ENCODE measurements at places on chromosomes 7 and 10.

GRCh38 chr10:71223347-71224058, 11.1 kb downstream of the UNC5B start:
- DNase-seq, result no peak

- DNase-seq, result no peak
Measured at GRCh38 chr10:81534991-81535390, 340.0 kb upstream of the NRG3 start.

DNA sequence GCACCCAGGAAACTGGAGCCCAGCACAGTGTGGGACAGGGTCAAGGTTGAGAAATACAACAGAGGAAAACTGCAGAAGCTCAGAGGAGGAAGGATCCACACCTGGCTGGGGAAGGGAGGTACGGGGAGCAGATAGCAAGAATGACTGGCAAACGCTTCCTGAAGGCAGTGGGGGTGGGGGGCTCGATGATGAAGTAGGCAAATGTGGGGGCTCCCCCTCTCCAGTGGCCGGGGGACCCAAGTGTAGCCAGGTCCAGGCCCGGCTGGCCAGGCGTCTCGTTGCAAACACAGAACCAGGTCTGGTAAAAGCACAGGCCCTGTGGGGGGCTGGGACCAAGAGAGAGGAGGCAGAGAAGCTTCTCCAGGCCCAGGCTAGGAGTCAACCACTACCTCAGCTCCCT, 7.7 kb downstream of the CHST15 start:
- no peak for DNase-seq

- peak; percentile 57 for DNase-seq
Measured at GRCh38 chr10:91409869-91410637, at the start of gene HECTD2. TSS of gene HECTD2 (plus strand) at chr10:91410344. CDS start at chr10:91410439, 95 bp downstream.

DNA sequence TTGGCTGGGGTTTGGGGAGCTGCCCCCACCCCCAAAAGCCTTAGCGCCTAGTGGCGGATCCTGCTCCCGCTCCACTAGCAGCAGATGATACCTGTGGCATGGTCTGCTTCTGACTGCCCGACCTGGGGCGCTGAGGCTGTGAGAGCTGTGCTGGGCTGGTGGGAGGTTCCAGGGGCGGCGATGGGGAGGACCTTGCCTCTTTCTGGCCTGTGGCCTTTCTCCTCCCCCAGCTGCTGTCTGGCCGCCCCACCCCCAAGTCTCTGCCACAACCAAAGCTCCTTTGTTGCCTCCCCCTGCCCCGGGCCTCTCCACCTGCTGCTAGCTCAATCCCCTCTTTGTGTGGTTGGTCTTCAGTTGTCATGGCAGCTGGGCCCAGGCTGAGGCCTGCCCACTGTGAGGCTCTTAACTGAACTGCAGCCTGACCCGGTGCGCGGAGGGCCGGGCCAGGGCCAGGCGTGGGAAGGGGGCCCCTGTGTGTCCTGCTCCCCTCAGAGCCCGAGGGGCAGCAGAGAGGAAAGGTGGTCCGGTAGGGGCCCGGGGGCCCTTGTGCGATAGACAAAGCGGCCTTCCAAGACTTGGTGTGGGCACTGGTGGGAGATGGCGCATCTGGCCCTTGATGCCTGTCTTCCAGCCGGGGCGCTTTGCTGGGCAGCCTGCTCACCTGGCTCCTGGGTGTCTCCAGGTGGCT, 4.7 kb downstream of the ZNF775 start:
- DNase-seq, result no peak

GRCh38 chr7:85693326-85693725, 506.5 kb upstream of the SEMA3D start:
- no peak for DNase-seq

DNA sequence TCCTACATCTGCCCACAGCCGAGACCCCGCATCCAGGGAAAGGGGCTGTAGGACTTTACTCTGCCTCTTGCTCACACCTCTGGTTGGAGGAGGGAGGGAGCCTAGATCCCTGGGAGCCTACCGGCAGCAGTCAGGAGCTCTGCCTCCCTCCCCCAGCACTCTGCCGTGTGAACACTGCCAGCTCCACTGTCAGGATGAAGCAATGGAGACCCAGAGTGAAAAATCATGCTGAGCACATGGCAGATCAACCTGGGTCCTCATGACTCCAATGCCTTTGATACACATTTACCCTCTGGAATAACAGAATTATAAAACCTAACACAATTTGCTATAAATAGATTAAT, 477.7 kb downstream of the TNS3 start:
- DNase-seq, result no peak

GRCh38 chr10:44312401-44312800, 72.5 kb downstream of the CXCL12 start:
- no peak for DNase-seq

- DNase-seq, result no peak
Measured at GRCh38 chr7:108313086-108313485, 143.2 kb downstream of the NRCAM start.

- no peak for DNase-seq
Measured at GRCh38 chr10:14879928-14880193, 1.2 kb downstream of the SUV39H2 start.

- DNase-seq, result no peak
Measured at GRCh38 chr10:7048061-7048460, 362.8 kb downstream of the SFMBT2 start.

- peak; percentile 36 for DNase-seq
Measured at GRCh38 chr10:34994565-34995142, 95.5 kb downstream of the CUL2 start.

DNA sequence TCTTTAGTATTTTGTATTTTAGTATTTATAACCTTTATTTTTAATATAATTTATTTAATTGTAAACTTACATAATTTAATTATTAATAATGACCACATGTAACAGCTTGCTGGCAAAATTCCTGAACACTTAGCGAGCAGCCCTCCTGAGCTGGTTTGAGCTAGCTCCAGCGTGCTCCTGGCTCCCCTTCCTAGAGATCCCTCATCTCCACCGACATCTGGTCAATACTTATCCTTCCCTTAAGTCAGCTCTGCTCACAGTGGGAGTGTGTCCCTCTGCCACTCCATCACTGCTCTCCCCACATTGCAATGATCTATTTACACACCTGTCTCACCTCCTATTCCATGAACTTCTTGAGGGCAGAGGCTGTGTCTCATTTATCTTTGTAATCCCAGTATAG, 20.6 kb upstream of the TBXAS1 start:
- DNase-seq, result no peak

DNA sequence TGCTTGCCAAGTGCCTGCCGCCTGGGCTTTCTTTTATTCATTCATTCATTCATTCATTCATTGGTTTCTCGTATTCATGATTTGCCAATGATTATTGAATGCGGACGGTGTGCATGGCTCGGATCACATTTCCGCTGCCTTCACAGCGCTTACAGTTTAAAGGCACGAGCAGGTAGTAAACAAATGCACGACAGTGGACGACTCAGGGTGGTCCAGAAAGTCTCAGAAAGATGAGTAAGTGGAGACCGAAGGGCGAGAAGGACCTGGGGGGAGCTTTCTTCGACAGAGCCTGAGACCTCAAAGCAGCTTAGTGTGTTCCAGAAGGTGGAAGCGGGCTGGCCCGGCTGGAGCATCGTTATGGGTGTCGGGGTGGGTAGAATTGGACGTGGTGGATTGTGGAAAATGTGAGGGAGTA, 506 bp downstream of the MCM10 start:
- no peak for DNase-seq

- DNase-seq, result no peak
Measured at GRCh38 chr10:42650374-42650773, 12.0 kb upstream of the ZNF33B start.

DNA sequence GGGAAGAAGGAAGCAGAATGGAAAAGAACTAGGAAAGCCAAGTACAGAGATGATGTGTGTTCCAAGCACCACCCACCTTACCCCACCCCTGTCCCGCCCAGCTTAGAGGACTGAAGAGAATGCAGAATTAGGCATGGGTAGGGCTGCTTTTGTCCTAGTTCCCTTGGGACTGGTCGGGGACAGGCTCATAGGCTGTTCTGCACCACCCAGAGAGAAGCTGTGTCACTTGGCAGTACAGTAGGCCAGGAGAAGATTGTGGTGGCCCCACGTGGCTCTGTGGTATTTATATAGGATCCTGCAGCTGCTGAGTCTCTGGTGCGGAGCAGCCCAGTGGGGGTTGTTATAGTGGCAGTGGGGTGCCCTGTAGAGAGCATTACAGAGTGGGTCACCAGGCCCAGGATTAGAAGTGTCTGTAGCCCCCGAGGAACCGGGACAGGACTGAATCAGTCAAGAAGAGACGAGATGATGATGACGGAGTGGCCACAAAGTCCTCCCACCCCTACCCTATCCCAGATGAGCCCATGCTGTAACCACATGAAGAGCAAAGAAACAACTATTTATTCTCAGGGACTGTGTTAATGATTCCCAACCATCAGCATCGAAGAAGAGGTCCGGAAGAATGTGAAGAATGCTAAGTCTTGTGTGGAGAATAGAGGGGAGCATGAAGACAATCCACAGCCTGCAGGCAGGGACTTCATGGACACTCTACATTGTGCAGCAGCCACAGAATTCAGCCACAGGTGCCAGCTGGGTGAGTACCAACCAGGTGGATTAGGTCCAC, 88.9 kb downstream of the C1GALT1 start:
- DNase-seq, result no peak

DNA sequence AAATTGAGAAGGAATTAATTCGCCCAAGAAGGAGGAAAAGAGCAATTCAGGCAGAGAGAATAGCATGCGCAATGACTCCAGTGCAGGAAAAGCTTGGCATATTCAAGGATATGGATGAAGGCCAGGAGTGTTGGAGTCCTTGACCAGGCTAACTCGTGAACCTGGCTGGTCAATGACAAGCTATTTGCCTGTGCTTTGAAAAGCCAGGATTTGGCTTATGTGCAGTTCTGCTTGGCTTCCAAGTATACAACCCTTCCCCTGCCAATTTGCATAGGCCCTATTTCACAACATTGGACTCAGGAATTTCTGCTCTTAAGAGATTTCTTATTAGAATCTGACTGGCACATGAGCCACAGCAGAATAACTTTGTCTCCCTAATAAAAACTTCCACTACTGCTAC, 72.3 kb upstream of the SP8 start:
- no peak for DNase-seq

DNA sequence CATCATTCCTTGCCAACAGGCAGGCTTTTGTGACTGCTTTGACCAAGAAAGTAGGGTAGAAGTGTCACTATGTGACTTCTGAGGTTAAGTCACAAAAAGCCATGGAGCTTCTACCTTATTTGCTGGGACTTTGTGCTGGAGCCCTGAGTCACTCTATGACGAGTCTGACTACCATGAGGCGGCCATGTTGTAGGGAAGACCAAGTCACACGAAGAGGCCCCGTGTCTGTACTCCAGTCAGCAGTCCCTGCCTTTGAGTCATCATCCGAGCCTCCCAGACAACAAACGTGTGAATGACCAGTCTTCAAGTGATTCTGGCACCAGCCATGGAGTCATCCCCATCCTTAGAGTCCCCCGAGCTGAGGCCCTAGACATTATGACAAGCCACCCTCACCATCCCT, 3.5 kb upstream of the MYL10 start:
- no peak for DNase-seq

- no peak for DNase-seq
Measured at GRCh38 chr10:103627111-103627892, 133.8 kb downstream of the NEURL1 start.

DNA sequence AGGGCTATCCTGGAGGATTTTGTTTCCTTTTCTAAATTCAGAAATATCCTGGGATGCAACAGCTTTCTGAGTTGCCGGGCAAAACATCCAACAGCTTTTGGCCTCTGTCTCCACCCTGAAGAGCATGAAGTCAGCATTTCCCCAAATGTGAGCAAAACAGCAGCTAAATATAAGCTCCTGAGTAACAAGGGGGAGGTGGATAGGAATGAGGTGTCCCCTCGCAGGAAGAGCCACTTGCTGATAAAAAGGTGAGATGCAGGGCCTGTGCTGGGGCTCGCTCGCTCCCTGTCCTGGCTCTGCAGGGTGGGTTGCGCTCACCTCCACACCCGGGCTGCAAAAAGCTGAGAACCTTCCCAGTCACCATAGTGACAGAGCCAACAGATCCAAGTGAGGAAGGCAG, 264.3 kb downstream of the ZEB1 start:
- no peak for DNase-seq

DNA sequence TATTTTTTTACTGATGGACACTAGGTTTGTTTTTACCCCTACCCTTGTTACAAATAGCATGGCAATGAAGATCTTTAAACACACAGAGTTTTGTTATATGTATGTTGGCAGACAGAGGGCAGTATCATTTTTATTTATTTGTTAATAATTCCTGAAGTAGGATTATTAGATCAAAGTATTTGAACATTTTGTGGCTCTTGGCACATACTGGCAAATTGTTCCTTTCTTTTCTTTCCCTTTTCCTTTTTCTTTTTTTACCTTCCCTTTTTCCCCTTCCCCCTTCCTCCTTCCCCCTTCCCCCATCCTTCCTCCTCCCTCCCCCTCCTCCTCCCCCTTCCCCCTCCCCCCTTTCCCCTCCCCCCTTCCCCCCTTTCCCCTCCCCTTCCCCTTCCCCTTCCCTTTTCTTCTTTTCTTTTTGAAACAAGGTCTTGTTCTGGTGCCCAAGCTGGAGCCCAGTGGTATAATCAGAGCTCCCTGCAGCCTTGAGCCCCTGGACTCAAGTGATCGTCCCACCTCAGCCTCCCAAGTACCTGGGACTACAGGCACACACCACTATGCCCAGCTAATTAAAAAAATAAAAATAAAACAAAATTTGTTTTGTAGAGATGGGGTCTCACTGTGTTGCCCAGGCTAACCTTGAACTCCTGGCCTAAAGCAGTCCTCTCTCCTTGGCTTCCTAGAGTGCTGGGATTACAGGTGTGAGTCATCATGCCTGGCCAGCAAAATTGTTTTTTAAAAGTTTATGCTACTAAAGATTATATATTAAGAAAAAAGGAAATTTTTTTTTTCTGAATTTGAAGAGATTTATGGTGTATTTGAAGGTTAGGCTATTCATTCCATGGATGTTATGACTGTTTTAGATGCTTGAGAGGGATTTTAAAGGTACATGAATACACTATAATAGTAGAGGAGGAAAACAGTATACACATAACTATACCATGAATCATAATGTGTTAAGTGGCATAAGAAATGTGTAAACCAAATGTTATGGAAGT, 39.3 kb downstream of the SEPTIN7 start:
- DNase-seq, result no peak

- DNase-seq, result no peak
Measured at GRCh38 chr10:124632064-124632531, 112.1 kb downstream of the FAM53B start.

DNA sequence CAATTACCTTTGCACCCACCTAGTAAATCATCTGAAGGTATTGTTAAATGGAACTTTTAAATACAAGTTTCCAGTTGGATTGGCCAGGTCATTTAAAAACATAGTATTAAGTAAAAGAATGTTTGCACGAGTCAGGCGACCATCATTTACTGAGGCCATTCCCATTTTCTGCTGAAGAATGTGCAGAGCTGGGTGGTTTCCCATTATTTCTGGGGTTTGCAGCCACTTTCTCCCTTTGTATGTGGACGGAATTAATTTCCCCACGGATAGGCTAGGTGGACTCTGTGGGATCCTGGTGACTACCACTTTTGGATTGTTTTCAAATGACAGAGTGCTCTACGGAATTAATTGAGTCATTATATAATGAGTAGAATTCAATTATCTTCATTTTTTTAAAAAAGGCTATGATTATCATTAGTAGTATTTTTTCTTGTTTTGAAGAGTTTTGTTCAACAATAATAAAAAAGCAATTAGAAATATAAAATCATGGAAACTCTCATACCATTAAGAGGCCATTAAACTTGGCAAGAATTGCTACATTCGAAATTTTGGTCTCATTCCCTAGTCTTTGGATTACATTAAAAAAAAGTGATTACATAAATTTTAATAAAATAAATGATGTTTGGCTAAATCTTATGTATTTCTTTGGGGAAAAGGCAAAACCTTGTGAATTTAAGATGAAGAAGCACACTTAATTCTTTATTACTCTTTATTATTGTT, 120.4 kb upstream of the FZD8 start:
- DNase-seq, result no peak

GRCh38 chr10:73559590-73559989, 31.6 kb downstream of the USP54 start:
- no peak for DNase-seq
